Tongue (tissue), 3 donors: ENCODE measurements at places on chromosomes 16 and 17. TPM values are rescaled to one million over a fixed set of nuclear protein-coding genes. Genes with fewer than 3 reads are reported as not detected.

Gene ASPA
- total RNA-seq: 4.4 TPM

Gene NTN1
- total RNA-seq: 32.8 TPM

Gene CXCL16
- total RNA-seq: 4.8 TPM

Gene KRTAP1-1
- total RNA-seq: not detected

Gene IL21R
- 0.82 TPM for total RNA-seq

Gene GOSR2
- 39.6 TPM for total RNA-seq

Gene PRPSAP1
- total RNA-seq: 55.8 TPM

Gene GNGT2
- 0.92 TPM for total RNA-seq

Gene YBX2
- 0.51 TPM for total RNA-seq

DNA sequence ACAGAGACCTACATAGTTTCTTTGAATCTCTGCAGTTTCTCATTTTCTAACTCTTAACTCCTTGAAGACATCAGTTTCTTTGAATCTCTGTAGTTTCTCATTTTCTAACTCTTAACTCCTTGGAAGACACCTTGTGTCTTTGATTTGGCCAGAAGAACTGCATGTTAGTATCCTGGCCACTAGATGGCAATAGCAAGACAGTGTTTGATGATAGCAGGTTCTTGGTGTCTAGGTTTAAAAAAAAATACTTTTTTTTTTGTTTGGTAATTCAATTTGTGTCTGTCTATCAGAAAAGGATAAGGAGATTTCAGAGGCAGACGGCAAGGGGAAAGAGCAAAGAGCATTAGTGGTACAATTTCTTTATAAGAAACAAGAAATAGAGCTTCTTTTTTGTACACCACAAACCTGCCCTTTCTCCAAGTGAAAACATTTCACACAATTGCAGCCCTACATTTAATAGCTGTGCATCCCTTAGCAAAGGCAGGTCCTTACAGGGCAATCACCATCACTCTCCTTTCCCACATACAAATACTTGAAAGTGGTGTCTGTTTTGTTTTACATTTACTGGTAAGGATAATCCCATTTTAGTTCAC is 1324.9 kb upstream of the CDH8 start:
- DNase-seq: peak; percentile 74

DNA sequence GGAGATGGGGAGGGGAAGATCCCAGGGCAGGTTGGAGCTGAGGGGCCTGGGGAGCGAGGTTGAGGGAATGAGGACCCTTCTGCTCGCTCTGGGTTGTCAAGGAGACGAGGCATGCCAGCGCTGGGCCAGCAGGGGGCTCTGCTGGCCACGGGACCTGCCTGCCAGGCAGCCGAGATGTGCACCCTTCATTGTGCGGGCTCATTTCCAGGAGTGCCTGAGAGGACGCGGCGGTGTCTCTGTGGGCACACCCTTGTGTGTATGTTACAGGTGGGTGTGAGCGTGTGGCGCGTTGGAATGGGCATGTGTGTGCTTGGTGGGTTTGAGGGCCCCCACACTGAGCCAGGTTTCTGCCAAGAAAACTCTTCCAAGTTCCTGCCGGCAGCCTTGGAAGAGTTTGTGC is 15.9 kb downstream of the ARHGAP23 start:
- peak; percentile 86 for DNase-seq

DNA sequence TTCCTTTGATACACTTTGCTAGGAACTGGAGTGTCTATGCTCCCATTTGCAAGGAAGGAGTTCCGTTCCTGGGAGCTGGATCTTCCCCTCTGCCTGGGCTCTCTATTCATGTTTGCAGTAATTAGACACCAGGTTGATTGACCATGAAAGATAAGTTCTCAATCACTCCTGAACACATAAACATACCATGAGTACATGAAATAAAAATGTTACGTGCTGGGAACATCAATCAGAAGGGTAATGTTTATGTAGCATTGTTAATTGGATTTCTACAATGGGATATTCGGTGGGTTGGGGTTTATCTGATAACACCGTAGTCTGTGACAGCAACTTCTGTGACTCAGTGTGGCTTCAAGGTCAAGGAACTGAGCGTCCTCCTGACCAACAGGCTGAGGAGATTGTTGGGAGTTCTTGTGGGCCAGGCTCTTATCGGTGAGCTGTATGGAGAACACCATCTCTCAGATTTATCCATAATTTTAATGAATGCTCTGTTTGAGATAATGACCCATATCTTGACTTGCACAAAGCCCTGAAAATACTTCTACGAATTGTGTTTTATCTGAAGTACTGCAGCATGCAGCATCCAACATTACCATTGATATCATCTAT is 136.4 kb downstream of the NPIPB5 start:
- DNase-seq: no peak

DNA sequence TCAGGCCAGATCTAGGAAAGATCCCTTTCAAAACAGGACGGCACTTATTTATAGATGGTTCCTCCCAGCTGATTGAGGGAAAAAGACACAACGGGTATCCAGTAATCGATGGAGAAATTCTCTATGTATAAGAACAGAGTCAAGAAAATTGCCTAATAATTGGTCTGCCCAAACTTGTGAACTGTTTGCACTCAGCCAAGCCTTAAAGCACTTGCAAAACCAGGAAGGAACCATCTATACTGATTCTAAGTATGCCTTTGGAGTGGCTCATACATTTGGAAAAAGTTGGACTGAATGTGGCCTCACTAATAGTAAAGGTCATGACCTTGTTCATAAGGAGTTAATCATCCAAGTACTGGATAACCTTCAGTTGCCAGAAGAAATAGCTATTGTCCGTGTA is 5.9 kb downstream of the HPR start:
- DNase-seq: no peak

DNA sequence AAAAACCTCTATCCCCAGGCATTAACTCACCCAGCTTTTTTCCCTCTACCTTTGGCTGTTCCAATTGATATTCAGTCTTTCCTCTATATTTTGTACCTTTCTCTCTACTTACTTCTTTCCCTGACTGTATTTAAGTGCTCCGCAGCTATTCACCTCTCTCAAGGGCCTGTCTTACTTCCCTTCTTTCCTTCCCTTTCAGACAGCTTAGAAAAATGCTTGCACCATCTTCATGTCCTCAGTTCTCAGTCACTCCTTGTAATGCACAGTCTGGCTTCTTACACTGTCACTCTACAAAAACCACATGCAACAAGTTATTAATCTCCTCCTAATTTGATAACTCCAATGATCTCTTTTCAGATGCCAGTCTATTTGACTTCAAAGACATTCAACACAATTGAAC is 163.4 kb downstream of the PHKB start:
- no peak for DNase-seq

- peak; percentile 87 for DNase-seq
Measured at GRCh38 chr16:17335826-17336529, 134.8 kb downstream of the XYLT1 start.

DNA sequence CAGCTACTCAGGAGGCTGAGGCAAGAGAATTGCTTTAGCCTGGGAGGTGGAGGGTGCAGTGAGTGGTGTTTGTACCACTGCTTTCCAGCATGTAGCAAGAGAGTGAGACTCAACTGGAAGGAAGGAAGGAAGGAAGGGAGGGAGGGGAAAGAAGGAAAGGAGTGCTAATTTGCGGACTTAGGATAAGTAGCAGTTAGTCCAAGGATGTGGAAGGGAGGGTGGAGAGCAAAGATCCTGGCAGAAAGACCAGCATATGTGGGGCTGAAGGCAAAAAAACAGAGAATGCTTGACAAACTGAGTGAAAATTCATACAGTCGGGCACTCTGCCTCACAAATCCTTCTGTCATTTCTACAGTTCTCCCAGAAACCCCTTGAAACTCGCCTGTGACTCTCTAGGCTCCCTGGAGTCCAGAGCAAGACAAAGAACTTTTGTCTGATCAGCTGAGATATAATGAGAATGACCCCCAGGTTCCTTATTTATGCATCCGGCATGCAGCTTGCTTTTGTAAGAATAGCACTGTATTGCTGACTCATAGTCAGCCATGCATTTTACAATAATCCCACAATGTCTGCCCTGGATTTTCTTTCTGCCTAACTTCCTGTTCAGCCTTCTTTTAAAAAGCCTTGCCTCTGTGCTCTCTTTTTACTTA is 31.5 kb downstream of the CDK5RAP3 start:
- peak; percentile 56 for DNase-seq

DNA sequence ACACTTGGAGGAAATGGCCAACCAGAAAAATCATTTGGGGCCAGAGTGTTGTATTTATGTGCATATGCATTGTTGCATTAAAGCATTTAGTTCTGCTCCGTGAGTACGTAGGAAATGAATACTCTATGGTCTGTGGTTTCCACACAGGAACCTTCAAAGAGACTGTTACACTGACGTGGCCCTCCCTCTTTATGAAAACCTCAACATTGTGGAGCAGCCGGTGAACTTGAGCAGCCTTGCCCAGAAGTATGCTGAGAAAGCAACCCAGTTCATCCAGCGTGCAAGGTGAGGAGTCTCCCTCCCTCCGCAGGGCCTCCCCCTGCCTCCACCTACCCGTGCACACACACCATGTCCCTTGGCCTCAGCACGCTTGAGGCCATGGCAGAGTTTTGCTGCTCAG is 65.2 kb downstream of the ARSG start:
- no peak for DNase-seq

GRCh38 chr17:48997103-48997826 is at the start of gene IGF2BP1:
Gene IGF2BP1, plus strand, starts transcription at chr17:48997385. Its CDS starts 361 bp downstream, at chr17:48997746.
- DNase-seq: peak; percentile 88

DNA sequence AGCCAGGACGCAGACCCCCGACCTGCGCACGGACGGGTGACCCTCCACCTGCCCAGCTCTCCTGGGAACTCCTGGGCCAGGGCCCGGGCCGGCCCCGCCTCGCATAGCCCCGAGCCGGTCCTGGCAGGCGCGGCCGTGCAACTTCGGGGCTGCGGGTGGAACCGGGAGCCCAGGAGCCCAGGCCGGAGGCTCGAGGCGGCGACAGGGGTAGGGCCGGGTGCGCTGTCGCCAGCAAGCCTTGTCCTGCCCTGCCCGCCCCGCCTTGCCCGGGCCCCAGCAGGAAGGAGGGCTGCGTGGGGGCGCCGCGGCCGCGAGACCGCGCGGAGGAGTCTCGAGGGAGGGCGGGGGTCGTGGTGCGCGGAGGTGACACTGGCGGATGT is 408 bp downstream of the LMF1 start:
- DNase-seq: no peak

- DNase-seq: no peak
Measured at GRCh38 chr17:65260626-65261025, 123.5 kb downstream of the RGS9 start.

- DNase-seq: no peak
Measured at GRCh38 chr16:80164966-80165550, 375.7 kb upstream of the DYNLRB2 start.

DNA sequence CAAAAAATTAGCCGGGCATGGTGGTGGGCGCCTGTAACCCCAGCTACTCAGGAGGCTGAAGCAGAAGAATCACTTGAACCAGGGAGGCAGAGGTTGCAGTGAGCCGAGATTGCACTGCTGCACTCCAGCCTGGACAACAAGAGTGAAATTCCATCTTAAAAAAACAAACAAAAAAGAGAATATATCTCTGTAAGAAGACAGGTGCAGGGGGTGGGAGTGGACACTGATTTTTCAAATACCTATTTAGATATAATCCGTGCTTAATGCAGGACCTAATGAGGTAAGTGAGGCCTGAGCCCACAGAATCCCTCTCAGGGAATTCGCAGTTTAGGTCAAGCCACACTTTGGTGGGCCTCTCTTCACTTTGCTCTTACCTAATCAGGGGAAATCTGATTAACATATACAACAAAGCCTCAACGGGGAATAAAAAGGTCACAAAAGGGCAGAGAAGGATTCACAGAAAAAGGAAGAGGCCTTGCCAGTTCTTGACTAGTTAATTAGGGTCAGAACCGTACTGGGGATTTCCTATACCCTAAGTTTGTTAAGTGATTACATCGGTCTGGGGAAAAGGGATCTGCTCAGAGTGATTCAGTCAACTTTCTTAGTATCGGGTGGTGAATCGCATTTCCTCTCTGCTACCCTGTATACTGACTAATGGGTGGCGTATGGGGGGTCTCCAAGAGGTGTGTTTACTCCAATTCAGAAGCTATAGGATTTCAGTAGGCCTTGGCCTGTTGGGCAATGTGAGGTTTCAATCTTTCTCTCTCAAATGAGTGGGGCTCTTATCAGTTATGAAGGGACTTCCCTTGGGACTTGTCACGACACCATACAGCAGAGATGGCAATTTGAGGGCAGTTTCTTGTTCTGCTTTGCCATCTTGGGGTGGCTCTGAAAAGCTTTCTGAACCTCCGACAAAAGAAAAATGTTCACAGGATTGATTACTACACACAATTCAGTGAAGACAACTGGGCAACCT is 1.9 kb upstream of the NFAT5 start:
- DNase-seq: no peak

- no peak for DNase-seq
Measured at GRCh38 chr17:57625511-57625910, 119.6 kb downstream of the CCDC182 start.

DNA sequence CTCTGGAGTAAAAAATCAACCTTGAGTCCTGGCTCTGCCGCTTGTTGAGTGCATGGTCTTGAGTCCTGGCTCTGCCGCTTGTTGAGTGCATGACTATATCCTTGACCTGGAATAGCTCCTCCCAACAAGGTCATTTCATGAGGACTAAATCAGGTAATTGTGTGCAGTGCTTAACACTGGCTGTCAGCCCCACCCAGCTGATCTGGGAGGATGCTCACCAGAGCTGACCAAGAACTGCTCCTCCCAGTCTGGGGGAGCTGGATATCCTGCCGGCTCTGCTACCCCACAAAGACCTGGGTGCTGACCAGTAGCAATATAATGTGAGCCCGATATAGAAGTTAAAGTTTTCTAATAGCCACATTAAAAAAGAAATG is 20.7 kb upstream of the LGALS9 start:
- no peak for DNase-seq

DNA sequence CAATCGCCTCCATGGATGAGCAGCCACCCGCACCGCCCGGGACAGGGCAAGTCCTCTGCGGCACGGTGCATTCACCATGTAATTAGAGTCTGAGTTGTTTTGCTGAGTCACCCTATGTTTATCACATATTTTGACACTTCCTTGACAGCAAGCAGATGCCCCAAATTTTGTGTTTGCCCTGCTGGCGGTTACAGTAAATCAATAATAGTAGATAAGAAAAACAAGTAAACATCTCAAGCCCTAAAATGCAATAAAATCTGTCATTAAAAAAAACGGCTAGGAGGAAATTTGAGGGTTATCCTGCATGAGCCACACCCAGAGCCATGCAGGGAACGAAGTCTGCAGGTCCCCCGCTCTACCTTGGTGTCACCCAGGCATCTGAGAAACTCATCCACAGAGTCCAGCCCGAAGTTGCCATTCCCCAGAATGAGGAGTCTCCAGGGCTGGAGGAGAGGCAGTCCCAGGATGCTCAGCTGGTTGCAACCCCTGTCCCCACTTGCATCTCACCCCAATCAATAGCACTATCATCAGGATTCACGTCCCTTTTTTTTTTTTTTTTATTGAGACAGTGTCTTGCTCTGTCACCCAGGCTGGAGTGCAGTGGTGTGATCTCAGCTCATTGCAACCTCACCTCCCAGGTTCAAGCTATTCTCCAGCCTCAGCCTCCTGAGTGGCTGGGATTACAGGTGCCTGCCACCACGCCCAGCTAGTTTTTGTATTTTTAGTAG is 16.5 kb upstream of the ST6GALNAC1 start:
- DNase-seq: no peak

GRCh38 chr17:70184770-70185169 is 15.4 kb downstream of the KCNJ2 start:
- DNase-seq: no peak

- no peak for DNase-seq
Measured at GRCh38 chr17:75181110-75181509, 1.6 kb downstream of the SUMO2 start.

- DNase-seq: no peak
Measured at GRCh38 chr17:72934927-72935326, 157.6 kb downstream of the SLC39A11 start.
